Skeletal muscle cell (primary cell): ENCODE measurements at places on chromosomes 7 and 10.
A peak's percentile ranks its signal among the peaks of the same experiment; 100 is the strongest.

DNA sequence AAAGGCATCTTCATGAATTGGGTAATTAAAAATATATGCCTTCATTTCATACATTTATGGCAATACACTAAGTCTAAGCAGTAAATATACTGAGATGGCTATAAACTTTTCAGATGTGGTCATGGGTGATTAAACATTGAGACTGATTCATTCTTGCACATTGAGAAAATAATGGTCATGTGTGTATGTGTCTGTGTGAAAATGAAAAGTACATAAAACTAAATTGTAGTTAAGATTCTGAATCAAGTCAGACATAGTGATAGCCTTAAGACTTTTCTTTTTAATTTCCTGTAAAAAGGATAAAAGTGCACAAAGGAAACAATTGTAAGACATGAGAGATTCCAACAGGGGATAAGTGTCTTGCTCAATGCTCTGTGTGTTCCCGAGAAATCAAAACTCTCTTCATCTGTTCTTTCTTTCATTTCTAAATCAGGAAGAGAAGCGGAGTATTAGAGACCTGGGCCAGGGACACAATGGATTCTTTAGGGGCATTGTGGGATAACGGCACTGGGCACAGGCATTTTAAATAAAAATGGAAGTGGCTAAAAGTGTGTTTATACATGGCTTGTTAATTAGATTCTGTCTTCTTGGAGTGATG is 69.8 kb upstream of the AGR3 start:
- no peak for DNase-seq

- DNase-seq, result peak; percentile 41
Observed at GRCh38 chr10:73850863-73851461, 23.4 kb downstream of the CAMK2G start.

DNA sequence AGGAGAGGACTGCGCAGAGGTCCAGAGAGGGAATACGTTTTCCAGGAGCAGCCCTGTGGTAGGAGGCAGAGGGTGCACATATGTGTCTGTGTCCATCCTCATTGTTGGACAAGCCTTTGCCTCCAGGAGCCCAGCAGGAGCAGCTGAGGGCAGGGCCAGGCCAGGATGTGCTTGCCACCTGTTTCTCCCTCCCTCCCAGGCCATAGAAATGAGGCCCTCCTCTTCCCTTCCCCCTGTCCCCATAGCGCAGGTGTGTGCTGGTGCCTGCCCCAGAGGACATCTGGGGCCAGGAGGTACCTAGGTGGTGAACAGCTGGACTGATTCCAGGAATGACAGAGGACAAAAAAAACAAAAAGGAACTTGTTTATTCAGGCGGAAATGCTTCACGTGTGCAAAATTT is 10.5 kb upstream of the CXCL12 start:
- no peak for DNase-seq

- DNase-seq, result peak; percentile 4
Observed at GRCh38 chr7:112596981-112597380, 116.2 kb downstream of the LSMEM1 start.

- DNase-seq, result no peak
Observed at GRCh38 chr10:64760371-64760770, 1239.2 kb downstream of the REEP3 start.

GRCh38 chr7:107934991-107935770 is 44.2 kb downstream of the DLD start:
- no peak for DNase-seq

- peak; percentile 54 for DNase-seq
Observed at GRCh38 chr10:119250641-119251314, 43.4 kb downstream of the GRK5 start.

GRCh38 chr10:48494073-48494472 is 110.8 kb downstream of the ARHGAP22 start:
- DNase-seq, result no peak

GRCh38 chr7:94972296-94972695 is 64.9 kb downstream of the PPP1R9A start:
- DNase-seq, result peak; percentile 20

DNA sequence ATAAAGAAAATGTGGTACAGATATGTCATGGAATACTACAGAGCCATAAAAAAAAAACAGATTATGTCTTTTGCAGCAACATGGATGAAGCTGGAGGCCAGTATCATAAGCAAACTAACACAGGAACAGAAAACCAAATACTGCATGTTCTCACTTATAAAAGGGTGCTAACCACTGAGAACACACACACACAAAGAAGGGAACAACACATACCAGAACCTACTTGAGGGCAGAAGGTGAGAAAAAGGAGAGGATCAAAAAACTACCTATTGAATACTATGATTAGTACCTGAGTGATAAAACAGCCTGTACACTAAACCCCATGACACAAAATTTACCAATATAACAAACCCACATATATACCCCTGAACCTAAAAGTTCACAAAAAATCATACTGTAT is 144.6 kb downstream of the TPK1 start:
- no peak for DNase-seq

GRCh38 chr7:157056246-157056645 is 45.8 kb upstream of the MNX1 start:
- no peak for DNase-seq

DNA sequence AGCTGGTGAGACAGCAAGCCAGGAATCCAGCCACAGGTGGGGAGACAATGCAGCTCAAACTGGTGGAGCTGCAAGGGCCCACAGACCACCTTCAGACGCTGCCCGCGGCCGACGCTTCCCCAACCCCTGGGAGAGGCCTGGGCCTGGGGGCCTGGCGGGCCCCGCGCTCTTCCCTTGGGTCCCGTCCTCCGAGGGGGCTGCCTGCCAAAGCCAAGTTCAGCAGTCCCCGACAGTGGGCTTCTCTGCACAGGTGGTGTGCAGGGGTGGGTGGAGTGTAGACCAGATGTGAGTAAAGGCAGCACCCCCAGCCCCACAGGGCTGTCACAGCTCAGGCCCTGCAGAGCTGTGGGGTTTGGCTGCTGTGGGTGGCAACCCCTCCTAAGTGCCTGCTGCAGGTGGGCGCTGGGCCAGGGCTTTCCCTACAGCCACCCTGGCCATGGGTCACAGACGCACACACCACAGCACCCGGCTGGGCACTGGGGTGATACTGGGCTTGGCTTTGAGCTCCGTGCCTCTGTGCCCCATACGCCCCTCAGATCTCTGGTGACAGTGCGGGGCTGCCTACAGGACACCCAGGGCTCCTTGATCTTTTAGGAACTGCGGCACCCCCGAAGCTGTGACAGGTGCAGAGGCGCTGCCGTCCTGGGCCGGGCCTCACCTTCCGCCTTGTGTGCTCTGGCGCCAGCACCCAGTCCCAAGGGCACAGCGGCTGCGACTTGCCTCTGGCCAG is 20.5 kb downstream of the BNIP3 start:
- DNase-seq, result no peak

GRCh38 chr10:128468462-128468861 is 342.2 kb upstream of the MKI67 start:
- no peak for DNase-seq

- DNase-seq, result no peak
Observed at GRCh38 chr7:6430271-6430940, 17.3 kb downstream of the DAGLB start.

DNA sequence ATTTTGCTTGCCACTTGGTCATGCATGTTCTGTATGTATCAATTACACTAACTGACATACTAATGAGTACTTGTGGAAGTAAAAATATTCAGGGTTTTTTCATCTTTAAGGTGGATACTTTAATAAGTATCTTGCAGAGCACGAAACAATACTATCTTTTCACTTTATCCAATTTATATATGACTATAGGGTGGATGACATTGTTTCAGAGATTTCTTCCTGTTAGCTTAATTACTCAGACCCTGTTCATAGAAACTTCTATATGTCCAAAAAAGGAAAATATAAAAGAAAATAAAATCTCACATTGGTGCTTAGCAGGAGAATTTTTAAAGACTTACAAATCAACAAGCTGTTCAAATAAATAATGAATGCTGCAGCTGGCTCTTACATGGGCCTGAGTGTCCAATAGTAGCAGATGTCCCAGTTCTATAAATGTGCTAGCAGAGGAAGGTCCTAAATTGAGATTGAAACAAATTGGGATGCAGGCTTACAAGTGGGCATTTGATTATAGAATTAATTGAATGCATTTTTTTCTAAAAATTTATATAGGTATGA is 91.5 kb upstream of the THSD7A start:
- DNase-seq, result no peak

DNA sequence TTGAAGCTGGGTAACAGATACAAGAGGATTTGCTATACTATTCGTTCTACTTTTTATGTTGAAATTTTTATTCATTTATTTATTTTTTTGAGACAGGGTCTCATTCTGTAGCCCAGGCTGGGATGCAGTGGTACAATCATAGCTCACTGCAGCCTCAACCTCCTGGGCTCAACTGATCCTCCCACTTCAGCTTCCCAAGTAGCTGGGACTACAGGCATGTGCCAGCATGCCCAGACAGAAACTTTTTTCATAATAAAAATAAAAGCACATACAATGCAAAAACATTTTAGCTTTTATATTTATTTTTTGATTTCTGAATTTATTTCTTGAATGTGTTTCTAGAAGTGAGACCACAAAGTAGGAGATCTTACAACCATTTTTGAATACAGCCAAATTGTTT is 71.2 kb downstream of the FANK1 start:
- DNase-seq, result no peak

DNA sequence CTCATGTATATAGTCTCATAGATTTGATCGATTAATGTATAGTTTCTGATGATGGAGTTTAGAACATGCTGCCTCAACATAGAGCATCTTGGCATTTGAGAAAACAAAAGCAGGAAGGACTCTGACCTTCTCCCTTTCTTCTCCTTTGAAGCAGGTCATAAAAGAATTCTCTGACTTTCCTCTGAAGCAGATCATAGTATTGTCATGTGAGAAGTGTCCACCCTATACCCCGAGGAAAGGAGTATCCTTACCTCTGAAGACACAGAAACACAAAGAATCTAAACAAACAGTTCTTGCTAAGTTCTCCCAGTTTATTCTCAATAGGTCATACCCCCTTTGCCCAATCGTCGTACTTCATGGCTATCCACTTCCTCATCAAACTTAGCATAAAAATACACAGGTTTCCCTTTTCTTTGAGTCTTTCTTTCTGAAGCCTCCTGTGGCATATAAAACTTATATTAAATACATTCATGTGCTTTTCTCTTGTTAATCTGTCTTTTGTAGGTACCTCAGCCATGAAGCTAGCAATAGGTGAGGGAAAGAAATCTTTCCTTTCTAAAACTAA is 194.9 kb downstream of the REEP3 start:
- no peak for DNase-seq

DNA sequence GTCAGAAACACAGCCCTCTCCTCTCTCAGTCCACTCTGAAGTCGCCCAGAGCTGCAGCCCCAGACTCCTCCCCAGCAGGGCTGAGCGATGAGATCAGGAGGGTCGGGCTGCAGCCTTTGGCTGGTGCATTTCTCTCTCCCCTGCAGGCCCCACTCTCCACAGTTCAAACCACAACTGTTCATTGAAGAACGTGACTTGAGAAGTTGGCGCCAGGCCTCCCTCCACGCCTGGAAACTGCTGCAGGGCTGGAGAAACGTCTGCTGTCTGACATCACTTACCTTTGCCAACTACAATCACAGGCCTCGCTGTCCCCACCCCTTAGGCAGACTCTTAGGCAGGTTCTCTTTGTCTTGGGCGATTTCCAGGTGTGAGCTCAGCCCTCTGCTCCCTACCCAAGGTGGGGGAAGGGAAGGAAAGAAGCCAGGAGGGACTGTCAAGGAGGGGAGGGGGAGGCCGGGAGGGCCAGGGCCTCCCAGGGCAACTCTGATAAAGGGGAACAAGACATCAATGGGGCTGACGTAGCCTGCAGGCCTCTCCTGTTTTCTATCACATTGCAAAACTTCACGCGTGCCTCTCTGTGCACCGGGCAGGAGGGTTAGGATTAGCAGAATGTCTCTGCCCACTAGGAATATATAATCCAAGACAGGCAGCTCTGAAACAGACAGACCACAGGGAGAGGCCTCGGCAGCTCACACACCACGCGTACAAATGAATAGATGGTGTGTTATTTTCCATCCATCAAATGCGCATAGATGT is 32.7 kb downstream of the CALML5 start:
- peak; percentile 74 for DNase-seq

GRCh38 chr10:117260084-117260483 is 19.2 kb downstream of the SLC18A2 start:
- no peak for DNase-seq

- no peak for DNase-seq
Observed at GRCh38 chr10:22686347-22686746, 28.0 kb downstream of the PIP4K2A start.

DNA sequence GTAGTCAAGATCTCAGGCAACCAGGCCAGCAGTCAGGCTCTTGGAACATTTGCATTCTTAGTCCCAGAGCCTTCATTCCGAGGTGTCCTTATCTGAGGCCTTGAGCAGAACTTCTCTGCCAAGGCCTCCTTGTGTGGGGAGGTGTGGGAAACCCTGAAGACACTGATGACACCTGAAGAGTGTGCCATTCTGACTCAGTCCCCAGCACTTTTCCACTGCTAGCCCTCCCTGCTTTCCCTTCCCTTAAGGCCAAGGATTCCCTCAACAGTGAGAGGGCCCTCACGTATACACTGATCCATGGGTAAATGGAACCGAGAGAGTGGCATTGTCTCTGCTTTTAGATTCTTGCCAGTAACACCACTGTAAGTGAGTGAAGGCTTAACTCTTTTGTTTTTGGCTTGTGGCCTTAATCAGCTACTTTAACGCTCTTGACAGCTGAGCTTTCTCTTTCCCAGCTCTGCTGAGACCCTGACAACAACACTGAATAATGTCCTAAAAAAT is 30.3 kb downstream of the TRDMT1 start:
- no peak for DNase-seq

DNA sequence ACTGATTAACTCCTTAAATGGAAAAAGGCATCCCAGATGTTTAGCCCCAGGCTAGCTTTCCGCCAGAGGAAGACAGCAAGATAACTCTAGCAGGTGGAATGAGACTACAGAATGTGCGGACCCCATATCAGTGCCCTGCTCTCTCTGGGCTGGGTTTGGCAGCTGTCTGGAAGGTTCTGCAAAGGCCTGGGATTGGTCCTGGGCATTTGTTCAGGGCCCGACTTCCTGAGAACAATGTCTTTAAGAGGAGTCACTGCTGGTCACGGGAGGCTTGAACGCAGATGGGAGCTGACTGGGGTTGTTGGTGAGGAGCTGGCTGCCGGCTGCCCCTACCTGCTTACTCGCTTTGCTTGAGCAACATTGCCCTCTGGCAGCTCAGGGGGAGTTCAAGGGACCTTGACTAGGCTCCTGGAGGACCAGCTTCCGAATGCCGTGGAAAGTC is 130.6 kb upstream of the BTBD16 start:
- no peak for DNase-seq

DNA sequence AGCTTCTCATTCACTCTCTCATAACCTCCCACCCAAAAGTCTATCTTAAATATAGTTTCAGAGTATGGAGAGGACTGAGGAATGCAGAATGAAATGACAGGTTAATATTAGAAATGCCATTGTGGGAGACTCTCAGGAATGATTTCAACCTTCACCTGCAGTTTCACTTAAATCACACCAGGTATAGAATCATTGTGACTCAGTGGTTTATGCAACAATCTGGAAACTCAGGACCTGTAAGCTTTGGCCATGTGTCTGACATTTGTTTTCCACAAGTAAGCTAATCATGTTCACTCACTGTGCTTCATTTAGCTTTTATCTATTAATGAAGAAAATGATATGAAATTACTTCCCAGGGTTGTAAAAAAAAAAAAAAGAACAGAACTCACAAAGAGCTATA is 8.7 kb upstream of the PTPN12 start:
- no peak for DNase-seq
